ENCODE measurements at places on chromosomes 5 and 9.
A peak's percentile ranks its signal among the peaks of the same experiment; 100 is the strongest.

DNA sequence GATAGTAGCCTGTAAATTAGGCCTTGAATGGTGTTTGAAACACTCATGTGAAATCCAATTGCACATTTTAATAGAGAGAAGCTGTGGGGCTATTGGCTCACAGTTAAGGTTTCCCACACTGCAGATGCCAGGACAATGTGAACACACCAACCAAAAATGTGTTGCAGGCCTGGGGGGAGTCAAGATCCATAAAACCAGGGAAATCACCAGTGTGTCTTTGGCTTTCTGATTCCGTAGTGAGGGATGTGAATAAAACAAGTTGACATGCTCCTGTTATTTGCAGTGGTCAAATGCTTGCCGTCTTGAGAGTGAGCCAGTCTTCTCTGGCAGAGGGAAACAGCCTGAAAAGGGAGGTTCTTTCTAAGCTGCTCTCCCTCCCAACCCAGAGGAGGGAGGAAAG, 79.0 kb downstream of the ZNF462 start:
- no peak for DNase-seq

DNA sequence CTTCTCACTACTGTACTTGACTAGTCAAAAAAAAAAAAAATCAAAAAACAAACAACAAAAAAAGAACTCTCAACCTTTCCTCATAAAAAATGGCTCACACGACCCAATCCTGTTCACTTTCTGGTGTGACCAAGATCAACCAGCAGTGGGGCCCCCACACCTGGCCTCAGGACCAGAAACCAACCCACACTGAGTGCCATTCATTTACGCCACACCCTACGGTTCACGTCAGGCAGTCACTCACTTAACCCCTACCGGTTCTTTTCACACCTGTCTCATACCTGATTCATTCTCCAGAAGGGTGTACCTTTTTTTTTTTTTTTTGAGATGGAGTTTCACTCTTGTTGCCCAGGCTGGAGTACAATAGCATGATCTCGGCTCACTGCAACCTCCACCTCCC, 5.7 kb downstream of the SUSD1 start:
- no peak for DNase-seq

GRCh38 chr9:33129251-33129885, 37.8 kb downstream of the B4GALT1 start:
- no peak for DNase-seq

DNA sequence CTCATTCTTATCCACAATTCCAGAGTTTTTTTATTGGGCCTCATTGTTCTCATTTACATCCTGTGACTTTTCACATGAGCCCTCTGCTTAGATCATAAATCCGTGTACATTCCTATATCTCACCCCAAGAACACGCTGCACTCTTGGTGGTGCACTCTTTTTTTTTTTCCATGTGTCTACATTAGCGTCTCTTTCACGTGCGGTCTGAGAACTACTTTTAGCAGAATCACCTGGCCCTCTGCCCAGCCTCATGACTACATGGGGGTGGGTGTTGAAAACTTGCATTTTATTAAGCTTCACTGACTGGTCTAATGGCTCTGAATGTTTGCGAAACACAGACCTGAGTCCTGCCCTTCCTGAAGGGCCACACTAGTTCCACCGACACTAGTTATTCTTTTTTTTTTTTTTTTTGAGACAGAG, 18.6 kb downstream of the C9orf57 start:
- no peak for DNase-seq

GRCh38 chr5:147822686-147823491, 8.6 kb downstream of the SPINK1 start:
- DNase-seq, result peak; percentile 82

DNA sequence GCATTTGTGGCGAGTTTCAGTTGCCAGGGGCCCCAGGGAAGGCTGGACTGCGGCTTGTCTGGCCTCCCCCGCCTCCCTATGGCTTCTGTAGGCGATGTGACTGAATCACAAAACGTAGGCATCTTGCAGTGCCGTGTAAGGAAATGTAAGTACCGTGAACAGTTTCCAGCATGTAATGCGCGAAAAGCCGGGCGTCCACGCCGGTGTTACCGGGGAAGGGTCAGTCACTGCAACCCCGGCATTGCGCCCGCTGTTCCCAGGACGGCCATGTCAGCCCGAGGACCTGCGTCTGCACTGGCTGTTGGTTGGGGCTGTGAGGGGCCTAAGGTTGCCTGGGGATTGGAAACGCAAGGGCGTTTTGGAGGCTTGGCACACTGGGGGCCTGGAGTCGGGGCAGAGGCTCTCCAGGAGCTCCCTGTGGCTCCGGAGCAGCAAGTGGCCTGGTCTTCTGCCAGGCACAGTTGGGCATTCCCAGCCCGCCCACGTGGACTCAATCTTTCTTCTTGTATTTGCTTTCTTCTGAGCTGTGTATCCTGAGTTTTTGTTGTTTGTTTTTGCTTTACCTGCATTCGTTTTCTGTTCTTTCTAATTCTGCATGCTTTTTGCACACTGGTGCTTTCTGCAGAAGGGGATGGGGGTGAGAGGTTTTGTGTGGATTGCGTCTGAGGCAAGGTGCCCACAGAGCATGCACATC, 36.9 kb upstream of the PLEKHG4B start:
- DNase-seq, result no peak

GRCh38 chr9:99752417-99753109, 69.1 kb upstream of the NR4A3 start:
- DNase-seq, result peak; percentile 16

GRCh38 chr5:55160493-55161209, 680 bp downstream of the GPX8 start:
- DNase-seq, result peak; percentile 90

GRCh38 chr5:179668391-179668790, 12.4 kb downstream of the CBY3 start:
- DNase-seq, result no peak

DNA sequence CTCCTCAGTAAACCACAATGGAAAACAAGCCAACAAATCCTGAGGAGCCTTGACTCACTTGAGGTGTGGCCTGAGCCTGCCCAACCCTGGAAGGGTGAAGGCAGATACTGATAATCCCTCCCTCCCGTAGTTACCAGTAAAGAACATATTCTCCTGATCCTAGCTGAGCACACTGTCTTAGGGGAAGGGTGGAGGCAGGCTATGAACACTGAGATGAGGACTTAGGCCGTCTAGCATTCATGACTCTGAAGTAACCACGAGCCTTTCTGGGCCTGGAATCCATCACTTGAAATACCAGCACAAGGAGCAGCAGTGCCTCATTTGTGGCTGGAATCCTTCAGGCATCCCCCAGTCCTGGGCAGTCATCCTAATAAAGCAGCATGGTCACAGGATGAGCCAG, 124.5 kb upstream of the PRLR start:
- no peak for DNase-seq

GRCh38 chr5:132268769-132269551, 11.5 kb downstream of the PDLIM4 start:
- DNase-seq, result peak; percentile 64

DNA sequence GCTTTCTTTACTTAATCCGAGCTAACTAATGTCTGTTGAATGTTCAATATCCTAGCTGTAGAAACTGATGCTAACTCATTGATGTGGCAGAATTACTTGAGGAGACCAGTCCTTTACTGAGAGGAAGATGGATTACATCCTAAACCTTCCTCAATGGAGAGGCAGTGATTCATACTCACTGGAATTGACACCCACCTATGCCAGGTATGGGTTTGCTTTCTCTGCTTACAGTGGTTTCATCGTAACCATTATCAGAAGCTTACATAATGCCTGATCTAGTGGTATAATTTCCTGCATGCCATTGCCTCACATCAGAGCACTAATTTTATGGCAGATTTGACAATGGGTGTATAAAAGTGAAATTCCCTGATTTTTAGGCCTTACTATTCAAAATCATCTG, 384.7 kb downstream of the ANXA1 start:
- no peak for DNase-seq

- DNase-seq, result no peak
Observed at GRCh38 chr9:37923118-37923795, 19.3 kb upstream of the SLC25A51 start.

DNA sequence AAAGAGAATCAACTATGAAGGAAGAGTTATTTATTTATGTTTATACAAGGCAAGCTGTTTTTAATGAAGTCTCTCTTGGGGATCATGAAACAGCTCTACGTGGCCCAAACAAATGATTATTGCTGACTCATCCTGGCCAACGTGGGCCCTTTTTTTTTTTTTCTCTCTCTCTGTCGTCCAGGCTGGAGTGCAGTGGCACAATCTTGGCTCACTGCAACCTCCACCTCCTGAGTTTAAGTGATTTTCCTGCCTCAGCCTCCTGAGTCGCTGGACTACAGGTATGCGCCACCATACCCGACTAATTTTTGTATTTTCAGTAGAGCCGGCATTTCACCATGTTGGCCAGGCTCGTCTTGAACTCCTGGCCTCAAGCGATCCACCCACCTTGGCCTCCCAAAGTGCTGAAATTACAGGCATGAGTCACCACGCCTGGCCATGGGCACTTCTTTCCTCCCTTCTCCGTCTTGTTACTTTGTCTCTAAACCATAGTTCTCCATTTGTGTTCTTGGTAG, 98.3 kb downstream of the BASP1 start:
- no peak for DNase-seq

DNA sequence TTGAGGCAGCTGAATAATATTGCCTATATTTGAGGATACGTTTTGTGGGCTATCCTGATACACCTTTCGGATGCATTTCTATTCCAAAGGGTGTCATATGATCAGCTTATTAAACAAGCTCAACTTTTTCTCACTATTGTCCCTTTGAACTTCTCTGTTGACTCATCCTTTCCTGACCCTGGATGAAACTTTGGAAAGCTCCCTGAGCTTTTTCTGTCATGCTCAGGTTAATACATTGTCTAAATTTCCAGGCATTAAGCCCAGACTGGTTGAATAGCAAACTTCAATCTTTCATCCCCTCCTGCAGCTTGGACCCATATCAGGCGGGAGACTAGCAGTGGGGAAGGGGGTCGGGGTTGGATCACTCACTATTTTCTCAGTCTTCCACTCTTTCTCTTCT, 104.9 kb upstream of the PTPN3 start:
- DNase-seq, result peak; percentile 23

- no peak for DNase-seq
Observed at GRCh38 chr5:61790678-61791077, 458.6 kb downstream of the ZSWIM6 start.

DNA sequence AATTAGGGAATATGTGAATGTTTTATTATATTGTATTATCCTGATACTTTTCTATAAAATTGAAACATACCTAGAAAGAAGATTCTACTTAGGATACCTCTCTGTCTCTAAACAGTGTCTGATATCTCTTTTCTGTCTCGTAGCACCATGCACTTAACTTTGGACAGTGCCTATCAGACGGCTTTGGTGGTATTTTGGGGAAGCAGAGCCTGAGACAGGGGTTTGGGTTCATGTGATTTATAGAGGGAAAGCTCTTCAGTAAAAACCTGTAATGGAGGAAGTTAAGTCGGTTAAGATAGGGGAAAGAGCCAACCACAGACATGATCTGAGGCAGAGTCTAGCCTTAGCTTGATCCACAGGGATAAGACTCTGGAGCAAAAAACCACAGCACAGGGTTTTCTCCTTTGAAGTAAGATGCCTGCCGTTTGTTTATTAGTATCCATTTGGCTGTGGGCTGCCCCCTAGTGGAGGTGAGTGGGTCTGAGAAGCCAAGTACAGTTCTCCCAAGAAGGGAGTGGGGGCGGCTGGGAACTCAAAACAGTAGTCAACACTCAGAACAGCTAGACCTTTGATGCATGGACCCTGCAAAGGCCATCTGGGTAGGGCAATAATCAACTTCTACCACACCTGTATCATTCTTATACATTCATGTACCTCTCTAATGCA, 141.2 kb upstream of the ASTN2 start:
- peak; percentile 35 for DNase-seq

GRCh38 chr5:168364151-168364661, 72.8 kb downstream of the WWC1 start:
- peak; percentile 52 for DNase-seq

GRCh38 chr5:59173578-59173977, 590.7 kb downstream of the RAB3C start:
- DNase-seq, result no peak

GRCh38 chr9:70030156-70030555, 13.5 kb upstream of the MAMDC2 start:
- DNase-seq, result no peak

GRCh38 chr9:19620326-19620725, 168.5 kb downstream of the SLC24A2 start:
- DNase-seq, result no peak

DNA sequence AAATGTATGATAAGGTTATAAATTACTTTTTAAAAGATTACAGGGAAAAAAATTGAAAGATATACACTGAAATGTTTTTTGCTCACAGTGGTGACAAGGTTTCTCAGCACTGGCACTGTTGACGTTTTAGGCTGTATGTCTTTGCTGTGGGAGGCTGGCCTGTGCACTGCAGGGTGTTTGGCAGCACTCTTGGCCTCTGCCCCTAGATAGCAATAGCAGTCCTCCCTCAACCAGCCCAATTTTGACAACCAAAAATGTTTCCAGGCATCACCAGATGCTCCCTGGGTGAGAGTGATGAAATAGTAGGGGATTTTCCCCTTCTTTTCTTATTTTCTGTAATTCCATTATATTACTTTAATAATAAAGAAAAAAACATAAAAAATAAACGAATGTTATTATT, 3.3 kb downstream of the CD274 start:
- DNase-seq, result no peak

DNA sequence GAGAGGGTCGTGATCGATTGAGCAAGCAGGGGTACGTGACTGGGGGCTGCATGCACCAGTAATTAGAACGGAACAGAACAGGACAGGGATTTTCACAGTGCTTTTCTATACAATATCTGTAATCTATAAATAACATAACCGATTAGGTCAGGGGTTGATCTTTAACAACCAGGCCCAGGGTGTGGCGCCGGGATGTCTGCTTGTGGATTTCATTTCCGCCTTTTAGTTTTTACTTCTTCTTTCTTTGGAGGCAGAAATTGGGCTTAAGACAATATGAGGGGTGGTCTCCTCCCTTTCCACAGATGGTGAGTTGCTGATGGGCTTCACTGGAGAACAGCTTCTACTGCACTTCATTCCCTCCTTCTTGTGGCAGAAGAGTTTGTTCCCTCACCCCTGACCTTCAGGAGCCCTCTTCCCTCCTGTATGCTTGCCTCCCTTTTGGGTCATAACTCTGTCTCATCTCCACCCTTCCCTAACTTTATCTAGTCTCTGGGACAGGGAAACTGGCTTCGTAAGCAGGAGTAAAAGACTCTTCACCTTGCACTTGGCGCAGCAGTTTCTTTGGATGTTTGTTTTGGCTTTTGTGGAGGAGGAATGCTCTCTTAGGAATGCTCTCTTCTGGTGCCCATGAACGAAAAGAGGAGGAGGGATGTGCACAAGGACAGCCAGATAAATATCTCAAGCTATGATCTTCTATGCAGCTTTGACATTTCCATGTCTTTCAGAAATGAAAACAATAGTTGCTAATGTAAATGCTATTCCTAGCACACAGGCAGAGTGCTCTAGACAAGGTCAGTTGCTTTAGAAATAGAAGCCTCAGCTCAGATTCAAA, 139.8 kb upstream of the RPS23 start:
- peak; percentile 41 for DNase-seq

GRCh38 chr9:133773889-133774655, 35.9 kb upstream of the SARDH start:
- DNase-seq, result no peak

GRCh38 chr5:9781890-9782289, 151.7 kb upstream of the TAS2R1 start:
- no peak for DNase-seq

Data from kidney glomerular epithelial cell (primary cell).